ENCODE measurements at places on chromosomes 2 and 18.

DNA sequence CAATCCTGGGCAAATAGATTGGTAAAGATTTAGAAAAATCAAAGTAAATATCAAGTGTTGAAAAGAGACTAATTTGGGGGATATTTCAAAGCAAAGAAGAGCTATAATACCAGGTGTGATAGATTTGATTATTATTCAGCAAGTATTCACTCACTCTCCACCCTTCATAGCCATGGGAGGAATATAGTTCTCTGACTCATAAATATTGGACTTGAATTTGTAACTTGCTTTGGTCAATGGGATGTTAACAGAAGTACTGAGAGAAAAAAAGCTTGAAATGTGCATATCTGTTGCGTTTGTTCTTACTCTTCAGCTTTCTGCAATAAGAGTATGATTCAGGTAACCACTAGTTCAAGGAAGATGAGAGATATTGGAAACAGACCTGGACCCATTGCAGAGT, 54.5 kb upstream of the IKZF2 start:
- no peak for DNase-seq

- no peak for DNase-seq
Observed at GRCh38 chr2:86413296-86414094, 27.7 kb upstream of the KDM3A start.

- no peak for DNase-seq
Observed at GRCh38 chr18:12088096-12088495, 5.5 kb upstream of the ANKRD62 start.

GRCh38 chr2:101803945-101804696, 106.6 kb downstream of the MAP4K4 start:
- DNase-seq, result no peak

- DNase-seq, result no peak
Observed at GRCh38 chr18:41458376-41458775, 496.7 kb upstream of the PIK3C3 start.

- no peak for DNase-seq
Observed at GRCh38 chr18:46883180-46883579, 34.1 kb downstream of the PIAS2 start.

- DNase-seq, result no peak
Observed at GRCh38 chr2:33197198-33197938, 250.6 kb downstream of the LTBP1 start.

GRCh38 chr2:118431997-118432396, 343.7 kb downstream of the INSIG2 start:
- DNase-seq, result no peak

GRCh38 chr18:43236921-43237320, 40.4 kb downstream of the SYT4 start:
- no peak for DNase-seq

DNA sequence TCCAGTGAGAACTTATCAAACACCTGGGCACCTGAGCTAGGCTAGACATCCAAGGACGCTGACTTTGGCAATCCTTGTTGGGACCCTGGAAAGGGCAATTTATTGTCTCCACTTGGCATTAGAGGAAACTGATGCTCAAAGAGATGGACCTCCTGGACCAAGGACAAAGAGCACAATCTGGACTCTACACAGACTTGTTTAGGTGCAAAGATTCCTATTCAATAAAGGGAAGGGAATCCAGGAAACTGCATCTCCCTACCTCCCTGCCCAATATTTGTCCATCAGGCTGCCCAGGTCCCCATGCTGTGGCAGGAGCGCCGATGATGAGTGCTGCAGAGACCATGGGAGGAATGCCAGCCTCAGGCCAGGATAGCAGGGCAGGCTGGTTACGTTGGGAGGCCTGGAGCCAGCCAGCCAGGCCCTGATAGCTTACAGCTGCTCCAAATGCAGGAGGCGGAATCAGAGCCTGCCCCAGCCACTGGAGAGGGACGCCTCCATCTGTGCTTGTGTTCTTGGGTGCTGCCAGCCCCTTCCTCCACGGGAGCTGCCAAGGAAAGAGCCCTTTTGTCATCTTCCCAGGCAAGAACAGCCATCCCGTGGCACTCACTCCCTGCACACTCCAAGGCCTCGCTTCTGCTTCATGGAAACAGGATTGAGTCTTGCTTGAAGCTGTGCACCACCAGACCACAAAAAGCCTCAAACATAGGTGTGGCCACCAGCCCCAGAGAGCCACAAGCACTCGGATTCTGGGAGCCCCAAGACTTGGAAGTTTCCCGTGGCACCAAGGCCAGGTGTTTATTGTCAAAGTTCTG, 60.0 kb downstream of the HS1BP3 start:
- DNase-seq, result peak; percentile 65

- no peak for DNase-seq
Observed at GRCh38 chr2:2875296-2875695, 502.3 kb downstream of the EIPR1 start.

- DNase-seq, result no peak
Observed at GRCh38 chr18:70423120-70423519, 134.3 kb downstream of the SOCS6 start.

DNA sequence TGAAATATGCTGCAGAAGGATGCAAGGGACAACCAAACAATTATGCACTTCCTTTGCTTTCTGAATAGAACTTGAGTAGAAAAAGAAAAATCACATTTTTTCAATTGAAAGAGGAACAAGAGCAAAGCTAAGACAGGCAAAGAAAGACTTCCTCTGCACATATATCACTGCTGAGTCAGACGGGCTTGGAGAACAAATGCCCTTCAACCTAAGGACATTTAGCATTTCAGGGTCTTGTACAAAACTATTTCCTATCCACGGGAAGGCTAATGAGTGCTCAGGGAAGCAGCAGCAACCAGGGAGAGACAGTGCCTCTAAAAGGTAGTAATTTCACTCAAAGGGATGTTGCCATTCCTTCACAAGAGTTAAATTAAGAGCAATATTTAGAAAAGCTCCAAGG, 570.0 kb upstream of the GCFC2 start:
- no peak for DNase-seq

- DNase-seq, result no peak
Observed at GRCh38 chr2:181185421-181185820, 205.0 kb downstream of the UBE2E3 start.

- DNase-seq, result no peak
Observed at GRCh38 chr2:43218702-43219382, 7.6 kb downstream of the ZFP36L2 start.

- no peak for DNase-seq
Observed at GRCh38 chr2:133431289-133431688, 137.0 kb downstream of the NCKAP5 start.

GRCh38 chr2:217079165-217079564, 219.3 kb upstream of the TNP1 start:
- DNase-seq, result no peak

- no peak for DNase-seq
Observed at GRCh38 chr2:75548036-75548573, 12.6 kb downstream of the EVA1A start.

DNA sequence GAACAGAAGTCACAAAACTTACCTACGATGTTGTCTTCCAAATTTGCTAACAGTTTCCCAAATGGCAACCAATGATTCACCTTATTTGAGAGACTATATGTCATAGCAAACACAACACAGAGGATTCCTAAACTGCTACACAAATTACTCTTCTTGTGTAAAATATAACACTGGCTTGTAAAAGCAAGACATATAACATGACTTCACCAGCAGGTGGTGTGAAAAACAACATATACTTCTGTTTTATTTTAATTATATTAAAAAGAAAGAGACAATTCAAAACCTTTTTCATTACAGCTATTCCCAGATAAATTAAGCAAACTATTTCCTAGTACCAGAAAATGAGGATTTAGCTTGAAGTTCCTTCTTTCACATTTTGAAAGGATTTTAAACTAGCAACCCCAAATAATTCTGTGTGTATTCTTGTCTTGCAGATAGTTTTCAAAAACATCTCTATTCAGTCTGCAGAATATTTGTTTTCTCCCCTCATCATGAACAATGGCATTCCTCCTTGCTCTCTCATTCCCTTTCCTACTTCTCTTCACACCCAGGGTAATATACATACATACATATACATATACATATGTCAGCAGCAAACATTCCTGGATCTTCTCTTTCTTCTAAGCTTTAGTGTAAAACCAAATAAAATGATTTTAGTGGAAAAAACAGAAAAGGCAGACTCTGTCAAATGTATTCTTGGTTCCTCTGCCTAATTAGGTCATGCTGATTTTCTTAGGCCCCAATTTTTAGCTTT, 62.1 kb downstream of the SCN3A start:
- no peak for DNase-seq

DNA sequence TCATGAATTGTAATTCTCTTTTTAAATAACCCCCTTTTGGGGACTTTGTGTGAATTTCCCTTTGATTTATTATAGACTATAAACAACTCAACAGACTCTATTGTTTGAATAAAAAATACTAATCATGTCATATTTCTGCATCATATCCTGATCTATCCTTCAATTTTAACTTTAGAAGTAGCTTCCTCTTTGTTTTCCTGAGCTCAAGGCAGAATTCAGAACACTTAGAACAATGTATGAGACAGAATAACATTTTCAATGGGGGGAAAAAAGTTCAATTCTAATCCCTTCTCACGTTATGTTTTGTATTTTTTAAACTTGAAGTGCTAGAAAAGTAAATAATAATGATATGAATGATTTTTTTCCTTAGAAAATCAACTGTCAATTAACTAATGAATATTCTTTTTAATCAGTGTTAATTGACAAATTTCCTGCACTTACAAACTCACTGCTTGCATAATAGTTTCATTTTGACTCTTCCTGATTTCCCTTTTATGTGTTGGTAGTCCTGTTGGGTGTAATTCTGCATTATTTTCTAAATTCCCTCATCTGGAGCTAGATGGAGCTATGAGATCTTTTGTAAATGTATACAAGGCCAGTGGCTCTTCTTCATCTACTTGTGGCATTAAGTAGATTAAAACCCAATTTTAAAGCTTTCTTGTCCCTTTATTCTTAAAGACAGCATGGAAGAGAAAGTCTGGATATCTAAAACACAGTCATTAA, 326.1 kb downstream of the PARD3B start:
- DNase-seq, result no peak

- DNase-seq, result no peak
Observed at GRCh38 chr2:3847397-3848052, 144.2 kb downstream of the DCDC2C start.

GRCh38 chr2:167987026-167987425, 260.4 kb downstream of the STK39 start:
- no peak for DNase-seq

DNA sequence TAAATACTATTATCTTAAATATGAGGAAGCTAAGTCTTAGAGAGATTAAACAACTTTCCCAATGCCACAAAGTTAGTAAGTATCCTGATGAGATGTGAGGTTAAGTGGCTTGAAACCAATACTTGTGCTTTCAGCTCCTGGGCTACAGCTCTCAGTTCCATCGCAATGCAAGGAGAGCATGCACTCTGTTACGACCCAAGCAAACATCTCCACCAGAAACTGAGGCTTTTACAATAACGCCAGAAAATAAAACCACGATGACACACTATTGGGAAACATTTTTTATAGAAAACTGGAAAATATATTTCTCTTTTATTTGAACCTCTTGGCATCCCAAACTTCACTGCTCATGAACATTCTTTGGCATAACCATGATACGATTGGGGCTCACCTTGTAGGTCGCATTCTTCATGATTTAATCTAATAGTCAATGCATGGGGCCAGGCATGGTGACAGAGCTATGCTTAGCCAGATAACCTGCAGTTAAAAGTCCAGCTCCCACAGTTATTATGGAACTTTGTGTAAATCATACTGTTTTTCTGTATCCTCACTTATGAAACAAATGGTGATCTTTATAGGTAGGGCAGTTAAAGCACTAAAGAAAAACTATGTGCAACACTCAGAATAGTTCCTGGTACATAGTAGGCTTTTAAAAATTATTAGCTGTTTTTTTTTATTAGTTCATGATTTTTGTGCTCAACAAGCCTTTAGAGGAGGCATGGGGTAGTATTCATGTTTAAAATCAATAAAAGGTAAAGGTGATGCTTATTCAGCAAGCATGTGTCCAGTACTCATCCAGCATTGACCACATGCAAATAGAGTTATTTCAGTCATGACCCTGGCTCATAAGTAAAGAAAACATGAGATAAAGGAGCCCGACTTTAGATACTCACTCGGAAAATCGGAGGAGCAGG, 238.3 kb upstream of the TRIB2 start:
- no peak for DNase-seq

- no peak for DNase-seq
Observed at GRCh38 chr18:23158058-23158457, 22.8 kb downstream of the CABLES1 start.

DNA sequence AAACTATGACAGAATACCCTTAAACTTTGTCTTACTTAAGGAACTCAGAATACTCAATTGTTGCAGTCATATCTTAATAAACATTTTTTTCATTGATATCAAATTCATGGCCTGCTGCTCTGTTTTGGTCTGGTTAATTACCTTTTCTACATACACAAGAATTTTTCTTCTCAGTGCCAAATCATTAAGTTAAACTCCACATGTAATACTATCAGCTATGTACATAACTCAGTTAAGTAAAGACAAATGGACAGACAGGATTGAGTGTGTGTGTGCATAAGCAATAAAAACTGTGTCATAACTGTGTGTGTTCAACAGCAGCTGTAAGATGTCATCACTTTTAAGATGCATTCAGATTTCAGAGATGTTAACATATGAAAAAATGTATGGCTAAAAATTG, 34.4 kb downstream of the VRK2 start:
- DNase-seq, result no peak

GRCh38 chr2:172859581-172860335, 124.1 kb downstream of the RAPGEF4 start:
- no peak for DNase-seq
